ENCODE measurements at places on chromosomes 11 and 22.

DNA sequence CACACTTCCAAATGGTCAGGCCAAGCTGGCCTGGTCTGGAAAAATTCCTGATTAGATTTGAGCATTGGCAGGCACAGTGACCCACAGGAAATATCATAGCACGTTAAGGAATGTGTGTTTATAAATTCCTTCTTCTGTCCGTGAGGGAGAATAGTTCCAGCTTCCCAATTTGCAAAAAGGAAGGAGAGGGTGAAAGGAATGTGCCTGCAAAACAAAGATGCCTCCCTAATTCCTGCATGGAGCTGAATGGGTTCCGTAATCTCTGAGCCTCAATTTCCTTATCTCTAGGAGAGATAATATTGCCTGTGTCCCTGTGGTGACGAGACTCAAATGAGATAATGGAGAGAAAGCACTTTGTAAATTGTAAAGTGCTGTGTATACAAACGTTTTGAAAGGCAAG lies 105.1 kb downstream of the FEZ1 start:
- DNase-seq = no peak

GRCh38 chr11:73314117-73314961 lies 6.3 kb downstream of the ARHGEF17 start:
- DNase-seq = peak; percentile 50

GRCh38 chr22:50060441-50061140 lies 2.5 kb upstream of the TTLL8 start:
- no peak for DNase-seq

DNA sequence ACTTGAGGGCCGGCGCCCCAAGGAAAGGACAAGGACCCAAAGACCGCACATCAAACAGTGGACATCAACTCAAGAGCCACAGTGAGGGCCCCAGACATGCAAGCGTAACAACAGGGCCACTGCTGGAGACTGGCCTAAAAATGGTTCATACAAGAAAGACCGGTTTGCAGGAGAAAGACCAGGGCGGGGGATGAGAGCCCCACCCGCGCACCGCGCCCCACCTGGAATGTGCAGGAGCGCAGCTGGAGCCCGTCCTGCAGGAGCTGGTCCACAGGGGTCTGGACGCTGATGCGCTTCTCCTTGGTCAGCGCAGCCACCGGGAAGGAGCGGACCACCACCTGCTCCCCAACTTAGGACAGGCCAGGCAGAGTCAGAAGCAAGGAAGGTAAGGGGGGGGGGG lies 13.9 kb downstream of the SBF1 start:
- no peak for DNase-seq

- DNase-seq = no peak
Observed at GRCh38 chr11:67776852-67777520, 102.6 kb upstream of the ALDH3B2 start.

DNA sequence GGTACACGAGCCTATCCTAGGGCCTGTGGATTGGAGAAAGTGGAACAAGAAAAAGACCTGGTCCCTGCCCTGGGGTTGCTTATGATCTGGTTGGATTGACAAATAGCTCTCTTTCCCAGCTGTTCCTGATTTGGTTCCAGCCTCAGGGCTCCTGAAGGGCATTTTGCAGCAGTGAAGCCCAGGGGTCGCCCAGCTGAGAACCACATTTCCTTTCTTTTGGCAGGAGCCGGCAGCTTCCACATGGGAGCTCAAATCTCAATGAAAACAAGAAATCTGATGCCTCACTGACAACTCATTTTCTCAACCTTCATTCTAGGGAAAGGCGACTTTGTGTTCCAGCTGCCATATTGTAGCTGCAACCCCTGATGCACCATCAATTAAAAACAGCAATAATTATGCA lies 140.6 kb upstream of the CADM1 start:
- no peak for DNase-seq

GRCh38 chr11:21372672-21373071 lies 703.3 kb downstream of the NELL1 start:
- no peak for DNase-seq

DNA sequence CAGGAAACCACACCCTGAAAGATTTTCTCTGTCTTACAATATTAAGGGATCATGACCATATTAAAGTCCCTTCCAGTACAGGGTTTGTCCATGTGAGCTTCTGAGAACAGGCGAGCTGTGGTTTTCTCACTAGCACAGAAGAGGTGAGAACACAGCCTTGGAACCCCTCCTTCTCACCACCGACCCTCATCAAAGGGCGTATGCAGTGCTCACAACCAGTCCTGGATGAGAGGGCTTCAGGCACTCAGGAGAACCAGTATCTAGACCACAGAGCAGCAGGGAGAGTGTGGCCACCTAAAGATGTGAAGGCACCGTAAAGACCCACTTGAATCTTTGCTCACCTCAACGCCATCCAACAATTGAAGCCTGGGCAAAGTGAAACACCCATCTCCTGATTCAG lies 397.0 kb downstream of the ETS1 start:
- DNase-seq = no peak

DNA sequence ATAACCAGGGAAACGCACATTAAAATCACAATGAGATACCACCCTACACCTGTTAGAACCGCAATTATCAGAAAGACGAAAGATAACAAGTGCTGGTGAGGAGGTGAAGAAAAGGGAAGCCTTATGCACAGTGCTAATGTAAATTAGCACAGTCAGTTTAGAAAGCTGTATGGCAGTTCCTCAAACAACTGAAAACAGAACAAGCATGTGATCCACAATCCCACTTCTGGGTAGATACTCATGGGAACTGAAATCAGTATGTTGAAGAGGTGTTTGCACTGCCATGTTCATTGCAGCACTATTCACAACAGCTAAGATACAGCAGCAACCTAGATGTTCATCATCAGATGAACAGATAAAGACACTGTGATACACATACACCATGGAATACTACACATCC lies 75.0 kb upstream of the CCND1 start:
- DNase-seq = no peak

GRCh38 chr11:95335989-95336388 lies 105.0 kb upstream of the SESN3 start:
- no peak for DNase-seq

DNA sequence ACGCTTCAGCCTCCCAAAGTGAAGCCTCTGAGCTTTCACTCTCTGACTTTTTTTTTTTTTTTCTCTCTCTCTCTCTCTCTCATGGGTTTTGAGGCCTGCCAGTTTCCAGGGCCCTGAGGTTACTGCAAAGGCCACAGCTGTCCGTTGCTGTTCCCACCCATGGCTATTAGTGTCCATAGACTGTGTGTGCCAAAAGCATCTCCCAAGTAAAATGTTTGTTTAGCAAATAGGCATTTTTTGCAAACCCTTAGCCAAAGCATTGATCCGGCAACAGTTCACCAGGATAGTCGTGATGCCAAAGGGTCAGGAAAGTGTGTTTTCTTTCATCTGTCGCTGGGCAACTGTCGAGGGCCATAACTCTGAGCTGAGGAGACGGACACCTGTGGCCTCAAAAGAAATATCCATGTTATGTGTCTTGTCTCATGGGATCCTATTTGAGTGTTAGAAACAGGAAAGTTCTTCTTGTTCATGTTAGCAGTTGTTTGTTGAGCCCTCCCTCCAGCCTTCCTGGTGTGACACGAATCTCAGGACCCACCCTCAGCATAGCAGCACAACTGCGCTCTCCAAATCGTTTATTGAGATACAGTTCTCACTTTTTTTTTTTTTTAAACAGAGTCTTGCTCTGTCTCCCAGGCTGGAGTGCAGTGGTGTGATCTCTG lies 18.4 kb downstream of the FADS2 start:
- no peak for DNase-seq

- no peak for DNase-seq
Observed at GRCh38 chr11:122809866-122810265, 28.4 kb upstream of the CRTAM start.

DNA sequence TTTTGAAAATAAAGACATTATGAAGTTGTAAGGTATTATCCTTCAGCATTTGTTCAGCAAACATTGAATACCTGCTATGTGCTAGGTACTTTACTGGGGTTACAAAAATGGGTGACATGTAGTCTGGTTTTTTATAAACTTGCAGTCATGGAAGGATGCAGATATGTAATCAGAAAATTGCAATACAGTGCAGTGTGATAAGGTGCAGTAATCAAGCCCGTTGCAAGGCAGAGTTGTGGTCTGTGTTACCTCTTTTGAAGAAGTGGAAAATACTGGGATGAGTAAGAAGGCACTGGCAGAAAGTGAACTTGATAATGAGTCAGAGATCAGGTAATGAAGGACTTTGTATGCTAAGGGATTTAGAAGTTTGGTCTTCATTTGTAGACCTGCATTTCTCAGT lies 8.1 kb downstream of the FBXO7 start:
- no peak for DNase-seq

GRCh38 chr11:19561011-19561410 lies 151.6 kb upstream of the NAV2 start:
- DNase-seq = no peak

DNA sequence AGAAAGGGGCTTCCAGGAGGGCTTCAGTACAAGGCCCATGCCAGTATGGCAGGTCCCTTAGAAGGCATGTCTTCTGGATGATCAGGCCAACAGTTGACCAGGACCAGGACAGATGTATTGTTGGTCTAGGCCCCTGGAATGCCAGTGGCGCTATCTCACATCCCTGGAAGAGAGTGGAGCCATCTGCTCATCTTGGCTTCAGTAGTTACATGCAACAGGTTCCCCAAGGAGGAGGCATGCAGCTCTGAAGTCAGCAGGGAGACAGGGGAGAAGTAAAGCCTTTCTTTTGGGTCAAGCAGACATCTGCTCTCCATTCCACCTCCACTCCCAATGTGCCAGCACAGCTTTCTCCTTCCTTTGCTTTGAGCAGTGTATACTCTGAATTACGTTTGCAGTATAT lies 244.1 kb downstream of the KIRREL3 start:
- no peak for DNase-seq

DNA sequence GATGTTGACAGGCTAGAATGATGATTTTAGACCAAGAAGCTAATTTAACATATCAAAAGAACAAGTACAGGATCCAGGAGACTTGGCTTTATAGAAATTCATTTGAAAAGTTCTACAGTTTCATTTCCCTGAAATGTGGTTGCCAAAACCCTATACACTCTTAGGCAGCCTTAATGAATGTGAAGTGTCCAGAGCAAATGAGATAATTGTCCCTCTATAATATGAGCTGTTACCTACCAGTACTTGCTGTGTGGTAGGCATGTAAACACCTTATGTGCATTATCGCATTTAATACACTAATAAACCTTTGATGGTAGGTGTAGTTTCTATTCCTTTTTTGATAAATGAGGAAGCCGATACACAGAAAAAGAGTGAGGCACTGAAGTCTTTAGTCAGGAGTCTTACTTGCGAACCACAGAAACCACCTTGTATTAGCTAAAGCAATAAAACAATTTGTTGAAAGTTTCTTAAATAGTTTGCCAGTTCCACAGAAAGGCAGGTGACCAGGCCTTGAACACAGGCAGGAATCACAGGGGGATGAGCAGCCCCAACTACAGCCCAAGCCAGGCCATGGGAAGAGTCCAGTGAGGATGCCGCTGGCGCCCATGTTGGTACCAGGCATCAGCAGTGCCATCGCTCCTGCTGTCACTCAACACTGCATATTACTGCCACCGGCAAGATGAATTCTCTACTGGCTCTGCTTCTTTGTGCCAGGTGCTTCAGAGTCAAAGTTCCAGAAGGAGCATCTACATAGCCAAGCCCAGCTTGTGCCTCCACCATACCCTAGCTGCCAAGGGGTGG lies 81.7 kb downstream of the SWAP70 start:
- no peak for DNase-seq

DNA sequence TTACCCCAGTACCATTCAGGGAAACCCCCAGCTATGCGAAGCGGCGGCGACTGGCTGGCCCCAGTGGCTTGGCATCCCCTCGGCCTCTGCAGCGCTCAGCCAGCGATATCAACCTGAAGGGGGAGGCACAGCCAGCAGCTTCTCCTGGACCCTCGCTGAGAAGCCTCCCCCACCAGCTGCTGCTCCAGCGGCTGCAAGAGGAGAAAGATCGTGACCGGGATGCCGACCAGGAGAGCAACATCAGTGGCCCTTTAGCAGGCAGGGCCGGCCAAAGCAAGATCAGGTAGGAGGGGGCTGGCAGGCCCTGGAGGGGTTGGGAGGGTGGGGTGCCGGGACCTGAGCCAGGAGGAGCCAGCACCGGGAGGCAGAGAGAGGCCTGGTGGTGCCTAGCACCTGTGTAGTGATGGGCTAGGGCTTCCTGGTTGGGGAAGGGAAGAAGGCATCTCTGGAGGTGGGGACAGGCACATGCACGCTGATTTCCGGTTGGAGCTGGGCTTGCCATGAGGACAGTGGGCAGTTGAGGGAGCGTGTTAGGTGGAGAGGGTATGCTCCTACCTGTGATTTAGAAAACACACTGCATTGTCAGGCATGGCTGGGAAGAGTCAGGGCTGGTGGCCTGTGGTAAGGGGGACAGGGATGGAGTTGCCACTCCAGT lies 22.3 kb downstream of the SHANK3 start:
- no peak for DNase-seq

- no peak for DNase-seq
Observed at GRCh38 chr11:46044601-46045000, 76.7 kb downstream of the PHF21A start.

GRCh38 chr11:82398300-82398815 lies 335.3 kb downstream of the FAM181B start:
- no peak for DNase-seq

GRCh38 chr11:121244884-121245283 lies 47.7 kb upstream of the SC5D start:
- DNase-seq = no peak

DNA sequence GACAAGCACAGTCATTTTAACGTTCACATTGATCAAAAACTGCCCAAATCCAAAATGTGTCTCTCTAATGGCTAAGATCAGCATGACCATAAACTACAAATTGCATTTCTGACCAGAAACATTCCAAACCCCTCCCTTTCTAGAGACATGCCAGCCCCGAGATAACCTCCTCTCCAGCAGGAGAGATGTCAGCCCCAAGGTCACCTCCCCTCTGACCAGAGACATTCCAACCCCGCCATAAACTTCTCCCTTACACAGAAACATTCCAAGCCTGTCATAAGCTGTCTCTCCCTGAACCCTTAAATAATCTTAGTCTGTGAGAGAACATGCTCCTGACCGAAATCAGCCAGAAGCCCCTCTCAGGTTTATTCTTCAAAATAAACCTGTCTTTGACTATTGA lies 6.6 kb upstream of the EXT2 start:
- DNase-seq = no peak

DNA sequence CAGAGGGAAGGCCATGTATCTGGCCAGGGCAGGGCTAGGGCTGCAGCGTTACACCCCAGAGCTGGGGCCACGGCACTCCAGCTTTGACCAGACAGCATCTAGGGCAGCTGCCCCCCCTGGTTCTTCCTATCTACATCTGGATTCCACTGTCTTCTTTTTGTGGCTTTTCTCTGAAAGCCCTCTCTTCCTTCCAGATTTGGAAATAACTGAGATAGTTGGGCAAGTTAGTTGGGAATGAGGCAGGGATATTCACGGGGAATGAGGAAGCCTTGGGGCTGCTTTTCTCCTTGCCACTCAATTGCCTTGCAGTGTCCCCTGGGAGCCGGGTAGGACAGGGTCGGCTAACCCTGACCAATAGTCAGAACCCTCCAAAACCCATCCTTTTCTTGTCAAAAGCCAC lies 26.8 kb downstream of the CLMP start:
- DNase-seq = no peak

Data from HuH-7 (cell line).